Activated naive CD4-positive, alpha-beta T cell treated with anti-CD3 and anti-CD28 coated beads, Interleukin-2, amount 50 U/mL, for 16 hours (primary cell): ENCODE measurements at places on chromosomes 4 and X.

DNA sequence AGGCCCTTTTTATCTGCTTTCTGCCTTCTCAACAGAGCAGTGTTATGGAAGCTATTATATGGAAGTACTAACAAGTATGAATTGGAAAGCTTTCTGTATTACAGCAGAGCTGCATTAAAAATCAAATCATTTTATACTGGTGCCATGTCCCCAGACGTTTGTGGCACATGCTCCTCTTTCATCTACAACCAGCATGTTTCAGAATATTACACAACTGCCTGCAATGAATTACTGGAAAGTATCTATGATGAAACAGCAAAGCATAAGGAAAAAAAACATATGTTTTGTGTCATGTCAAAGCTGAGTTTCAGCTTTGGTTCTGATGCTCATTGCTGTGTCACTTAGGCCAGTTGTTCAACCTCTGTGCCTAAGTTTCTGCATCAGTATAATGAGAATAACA is 576.8 kb downstream of the GBA3 start:
- no peak for DNase-seq

DNA sequence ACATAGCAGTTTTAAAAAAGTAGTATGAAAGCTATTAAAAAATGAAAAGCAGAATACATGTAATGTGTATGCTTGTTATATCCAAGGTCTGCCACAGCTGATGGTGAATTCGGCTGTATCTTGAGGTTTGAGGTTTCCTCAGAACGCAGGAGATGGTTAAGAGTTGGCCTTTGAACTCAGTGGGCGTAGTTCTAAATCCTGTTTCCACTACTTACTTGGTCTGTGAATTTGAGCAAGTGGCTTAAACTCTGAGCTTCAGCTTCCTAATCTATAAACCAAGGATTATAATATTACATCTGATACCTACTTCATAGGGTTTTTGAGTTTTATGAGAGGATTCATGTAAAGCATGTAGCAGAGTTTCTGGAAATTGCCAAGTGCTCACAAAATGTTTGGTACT is 125.2 kb downstream of the STIM2 start:
- no peak for DNase-seq

DNA sequence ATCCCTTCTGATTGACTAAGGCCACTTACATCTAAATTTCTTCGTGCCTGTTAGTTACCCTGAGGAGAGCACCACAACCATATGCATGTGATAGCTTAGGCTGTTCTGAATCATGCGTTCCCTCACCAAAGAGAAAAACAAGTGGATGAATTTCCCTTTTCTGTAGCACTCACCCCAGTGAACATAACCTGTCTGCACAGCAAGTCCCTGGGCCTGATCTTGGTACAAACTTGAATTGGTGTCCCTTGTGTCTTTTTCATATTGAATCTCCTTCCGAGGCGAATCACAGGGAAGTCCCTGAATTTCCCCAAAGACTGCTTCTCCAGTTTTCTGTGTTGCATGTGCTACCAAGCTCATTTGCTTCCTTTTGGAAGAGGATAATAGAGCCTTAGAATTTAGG is 100.4 kb downstream of the KLHL8 start:
- no peak for DNase-seq

DNA sequence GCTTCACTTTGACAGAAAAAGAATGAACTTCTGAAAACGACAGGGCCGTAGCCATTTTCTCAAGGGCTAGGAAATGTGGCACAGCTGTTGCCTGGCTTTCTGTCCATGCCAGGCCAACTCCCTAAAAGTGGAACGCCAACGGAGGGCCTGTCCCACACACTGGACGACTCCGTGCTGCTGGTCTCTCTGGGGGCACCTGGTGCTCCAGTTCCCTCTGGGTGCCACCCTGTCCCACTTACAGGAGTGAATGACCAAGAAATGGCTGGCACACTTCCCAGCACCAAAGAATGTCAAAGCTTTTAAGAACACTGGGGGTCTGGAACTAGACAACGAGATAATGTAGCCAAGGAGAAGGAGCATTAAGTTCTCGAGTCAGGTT is 40.9 kb downstream of the GATB start:
- no peak for DNase-seq
